ENCODE measurements at places on chromosomes 7 and 10. TPM values are rescaled to one million over a fixed set of nuclear protein-coding genes. Genes with fewer than 3 reads are reported as not detected.

Gene STK32C
- total RNA-seq, result 5.0 TPM

Gene CHN2
- total RNA-seq, result not detected

Gene ENTPD1
- total RNA-seq, result not detected

Gene ZPBP
- not detected for total RNA-seq

Gene OPN1SW
- not detected for total RNA-seq

Gene NYAP1
- 0.28 TPM for total RNA-seq

DNA sequence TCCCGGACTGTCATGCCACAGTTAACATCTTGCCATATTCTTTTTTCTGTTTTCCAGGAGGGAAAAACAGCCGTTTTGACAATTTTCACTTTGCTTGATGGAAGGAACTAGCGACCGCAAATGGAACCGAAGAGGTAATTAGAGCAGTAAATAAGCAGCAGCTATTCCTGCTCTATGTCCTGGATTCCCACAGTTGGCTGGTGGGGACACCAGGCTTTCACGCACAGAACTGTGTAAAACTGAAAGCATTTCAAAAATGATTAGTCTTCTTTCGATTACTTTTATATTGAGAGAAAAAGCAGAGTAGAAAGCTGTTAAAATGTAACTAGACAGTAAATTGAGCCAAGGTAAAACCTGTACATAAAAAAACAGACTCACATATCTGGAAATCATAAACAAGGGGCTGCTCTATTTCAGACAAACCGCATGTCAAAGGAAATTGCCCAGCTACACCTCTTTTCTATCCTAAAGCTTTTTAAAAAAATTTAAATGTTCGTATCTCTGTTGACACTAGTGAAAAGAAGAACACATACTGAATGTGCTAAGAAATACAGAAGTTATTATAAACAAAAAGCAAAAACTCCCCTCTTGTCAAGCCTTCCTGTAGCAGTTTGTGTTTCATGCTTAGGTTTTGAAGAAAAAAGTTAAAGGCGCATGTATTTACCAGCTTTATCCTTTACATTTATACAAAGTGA lies 93.4 kb downstream of the RNF216 start:
- no peak for DNase-seq

DNA sequence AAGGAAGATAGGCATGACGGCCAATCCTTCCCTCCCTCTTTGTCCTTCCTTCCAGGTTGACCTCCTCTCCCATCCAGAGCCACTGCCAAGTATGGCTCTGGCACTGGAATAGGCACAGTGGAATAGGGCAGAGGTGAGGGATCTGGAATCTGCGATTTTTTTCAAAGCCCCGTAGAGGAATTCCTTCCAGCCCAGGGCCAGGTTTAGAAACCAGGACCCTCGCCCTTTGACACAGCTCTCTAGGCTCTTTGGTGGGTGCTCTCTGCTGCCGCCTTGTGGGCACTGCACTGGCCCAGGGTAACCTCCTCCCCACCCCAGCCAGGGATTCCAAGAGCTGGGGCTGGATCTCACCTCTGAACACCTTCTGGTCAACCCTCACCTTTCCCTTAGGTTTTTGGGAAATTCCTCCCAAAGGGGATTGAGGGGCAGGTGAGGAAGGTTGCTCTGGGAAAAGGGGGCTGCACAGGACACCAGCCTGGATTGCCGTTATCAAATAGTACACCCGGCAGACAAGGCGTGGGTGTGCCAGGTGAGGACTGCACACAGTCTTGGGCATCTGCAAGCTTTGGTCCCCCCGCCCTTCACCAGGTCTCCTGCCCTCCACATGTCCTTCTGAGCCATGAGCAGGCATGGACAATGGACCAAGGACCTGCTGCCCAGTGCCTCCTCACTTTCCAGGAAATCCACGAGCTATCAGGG lies 22.8 kb downstream of the C10orf105 start:
- DNase-seq, result no peak

- DNase-seq, result no peak
Observed at GRCh38 chr10:96082153-96082552, 38.8 kb downstream of the CCNJ start.

DNA sequence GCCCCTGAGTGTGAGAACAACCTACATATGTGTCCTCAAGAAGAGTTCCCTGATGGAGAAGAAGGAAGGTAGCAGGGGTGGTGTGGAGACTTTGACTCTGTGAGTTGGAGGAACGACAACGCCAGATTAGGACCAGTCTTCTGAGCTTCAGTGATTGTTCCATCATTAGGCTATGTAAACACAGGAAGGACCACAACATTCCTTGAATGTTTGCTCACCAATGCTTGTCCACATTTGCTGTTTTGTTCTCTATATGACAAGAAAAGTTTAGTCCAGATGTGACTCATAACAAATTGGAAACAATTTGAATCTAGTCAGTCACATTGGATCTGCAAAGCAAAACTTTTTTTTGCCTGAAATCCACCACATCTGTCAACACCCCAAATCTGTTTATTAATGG lies 62.7 kb downstream of the ENTPD1 start:
- peak; percentile 82 for DNase-seq

GRCh38 chr10:70683601-70683934 lies 11.3 kb downstream of the ADAMTS14 start:
- DNase-seq, result no peak

DNA sequence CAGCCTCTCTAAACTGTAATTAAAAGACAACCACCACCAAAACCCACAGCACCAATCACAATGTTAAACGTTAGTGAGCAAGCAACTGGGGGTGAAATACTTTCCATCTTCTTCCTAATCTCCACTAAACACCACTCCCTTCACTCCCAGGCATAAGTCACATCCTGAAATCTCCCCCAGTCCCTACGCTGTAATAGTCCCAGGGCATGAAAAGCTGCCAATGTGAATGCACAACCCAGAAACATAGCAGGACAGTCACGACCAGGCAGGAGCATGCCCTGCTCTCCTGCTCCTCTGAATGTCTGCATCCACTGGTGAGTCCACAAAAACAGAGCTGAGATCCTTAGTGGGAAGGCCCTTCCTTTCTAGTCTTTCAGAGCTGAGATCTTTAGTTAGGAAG lies 288.9 kb downstream of the PARD3 start:
- DNase-seq, result peak; percentile 37

GRCh38 chr10:8273749-8274148 lies 219.3 kb downstream of the GATA3 start:
- DNase-seq, result no peak

- no peak for DNase-seq
Observed at GRCh38 chr10:131656431-131656841, 244.4 kb upstream of the PPP2R2D start.

GRCh38 chr10:63008491-63008890 lies 124.6 kb upstream of the NRBF2 start:
- DNase-seq, result no peak

- no peak for DNase-seq
Observed at GRCh38 chr7:2997014-2997413, 46.7 kb downstream of the CARD11 start.

GRCh38 chr10:12419262-12419847 lies 70.0 kb downstream of the CAMK1D start:
- DNase-seq, result peak; percentile 99

- DNase-seq, result no peak
Observed at GRCh38 chr7:41630741-41631140, 72.1 kb downstream of the INHBA start.

Data from IMR-90 (cell line).